ENCODE measurements at places on chromosomes 13 and 19.

GRCh38 chr13:50188696-50189095, 173.5 kb downstream of the KCNRG start:
- DNase-seq: no peak

- no peak for DNase-seq
Observed at GRCh38 chr19:4972509-4973230, 3.8 kb downstream of the KDM4B start.

GRCh38 chr19:45279587-45280192, 28.6 kb downstream of the MARK4 start:
- no peak for DNase-seq

GRCh38 chr13:51245583-51245982, 23.4 kb downstream of the FAM124A start:
- DNase-seq: no peak

GRCh38 chr19:34767951-34768350, 5.1 kb downstream of the ZNF599 start:
- no peak for DNase-seq

DNA sequence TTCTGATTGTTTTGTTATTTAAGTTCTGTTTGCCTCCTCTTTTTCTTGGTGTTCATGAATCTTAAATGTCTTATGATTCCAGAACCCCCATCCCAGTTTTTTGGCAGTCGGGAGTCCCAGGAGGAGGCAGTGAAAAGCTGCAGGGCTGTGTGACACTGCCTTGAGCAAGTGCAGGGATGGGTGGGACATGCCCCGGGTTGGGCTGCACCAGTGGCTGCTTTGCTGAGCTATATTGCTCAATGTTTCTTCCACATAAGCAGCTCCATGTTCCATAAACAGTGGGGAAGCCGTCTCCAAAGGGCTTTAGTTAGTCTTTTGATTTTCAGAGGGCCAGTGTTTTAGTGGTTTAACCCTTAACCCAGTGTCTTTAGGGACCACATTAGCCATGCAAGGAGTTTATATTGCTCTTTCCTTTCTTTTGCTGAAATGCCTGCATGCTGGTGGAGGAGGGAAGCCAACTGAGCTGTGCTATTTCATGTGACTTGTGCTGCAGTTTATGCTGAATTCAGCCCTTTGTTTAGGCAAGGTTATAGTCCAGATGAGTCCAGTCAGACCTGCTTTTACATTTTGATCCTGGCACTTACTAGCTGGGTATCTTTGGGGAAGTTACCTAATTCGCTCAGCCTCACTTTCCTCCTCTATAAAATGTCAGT, 13.1 kb downstream of the ATP8A2 start:
- DNase-seq: no peak

DNA sequence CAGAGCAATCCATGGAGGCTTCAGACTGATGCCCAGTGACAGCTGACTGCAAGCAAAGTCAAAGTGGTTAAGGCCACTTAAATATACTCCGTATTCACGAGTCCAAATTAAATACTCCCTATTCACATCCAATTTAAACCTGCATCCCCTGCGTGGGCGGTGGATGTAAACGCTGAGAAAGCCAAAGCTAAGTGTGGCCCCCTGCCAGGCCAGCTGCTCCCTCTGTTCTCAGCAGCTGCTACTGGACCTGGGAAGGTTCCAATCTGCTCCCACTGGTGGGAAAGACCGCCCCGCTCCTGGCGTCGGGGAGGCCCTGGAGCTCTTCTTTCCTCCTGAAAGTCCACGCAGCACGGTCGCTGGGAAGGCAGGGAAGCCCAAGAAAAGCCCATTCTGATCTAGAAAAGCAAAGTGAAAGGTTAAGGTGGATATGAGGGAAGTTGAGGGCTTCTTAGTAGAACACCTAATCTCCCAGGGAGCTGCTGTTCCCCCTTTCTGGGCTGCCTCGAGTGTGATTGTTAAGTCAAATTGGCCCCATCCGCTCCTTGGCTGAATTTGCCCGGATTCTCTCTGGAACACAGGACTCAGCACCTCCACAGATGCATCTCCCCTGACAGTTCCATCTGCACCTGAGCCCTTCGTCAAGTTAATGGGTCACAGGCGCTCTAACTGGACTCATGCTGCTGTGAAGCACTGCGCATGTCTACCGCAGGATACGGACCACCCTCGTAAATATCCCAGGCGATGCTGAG, 205.5 kb downstream of the USP12 start:
- no peak for DNase-seq

- DNase-seq: no peak
Observed at GRCh38 chr19:48558018-48558684, 6.2 kb downstream of the SULT2B1 start.

GRCh38 chr13:45508776-45509175, 44.0 kb downstream of the COG3 start:
- DNase-seq: no peak

- no peak for DNase-seq
Observed at GRCh38 chr13:93298713-93299112, 72.1 kb downstream of the GPC6 start.

GRCh38 chr19:23345838-23346237, 49.4 kb downstream of the ZNF91 start:
- DNase-seq: no peak

DNA sequence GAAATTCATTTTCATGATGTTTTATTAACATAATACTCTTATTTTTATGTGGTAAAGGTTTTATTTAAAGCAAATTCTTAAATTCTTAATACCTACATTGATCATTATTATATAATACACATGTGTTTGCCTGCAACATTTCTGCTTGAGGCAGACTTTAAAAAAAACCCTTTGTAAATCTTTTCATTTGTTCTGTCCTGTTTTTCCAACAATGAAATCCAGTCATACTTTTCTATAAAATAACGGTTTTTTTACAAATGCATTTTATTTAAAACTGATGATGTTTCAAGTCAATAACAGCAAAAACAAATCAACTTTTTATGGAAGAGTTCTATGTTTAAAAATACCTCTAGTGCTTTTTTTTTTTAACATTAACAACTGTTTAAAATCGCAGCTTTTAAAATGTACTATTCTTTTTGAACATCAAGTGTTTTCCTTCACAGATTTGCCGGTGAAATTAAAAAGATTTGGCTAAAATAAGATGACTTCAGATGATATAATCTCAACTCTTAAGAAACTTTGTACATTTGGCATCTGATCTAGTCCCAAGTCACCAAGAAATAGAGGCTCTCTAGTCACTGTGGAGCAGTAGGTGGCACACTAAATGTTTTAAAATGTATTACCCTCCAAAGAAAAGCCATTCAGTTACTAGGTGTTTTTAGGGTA, 5.1 kb downstream of the POU4F1 start:
- no peak for DNase-seq

- no peak for DNase-seq
Observed at GRCh38 chr13:26786651-26787295, 26.2 kb upstream of the GPR12 start.
